Mesenchymal stem cell (in vitro differentiated cells and primary cell): ENCODE measurements at places on chromosomes 3 and 15.

GRCh38 chr3:102682741-102683140 lies 247.9 kb downstream of the ZPLD1 start:
- no peak for DNase-seq

- DNase-seq: no peak
These were observed 2.6 kb downstream of the GPR160 start for GRCh38 chr3:170040418-170040817.

- DNase-seq: peak; percentile 61
These were observed 137.7 kb downstream of the BBX start for GRCh38 chr3:107660306-107660976.

DNA sequence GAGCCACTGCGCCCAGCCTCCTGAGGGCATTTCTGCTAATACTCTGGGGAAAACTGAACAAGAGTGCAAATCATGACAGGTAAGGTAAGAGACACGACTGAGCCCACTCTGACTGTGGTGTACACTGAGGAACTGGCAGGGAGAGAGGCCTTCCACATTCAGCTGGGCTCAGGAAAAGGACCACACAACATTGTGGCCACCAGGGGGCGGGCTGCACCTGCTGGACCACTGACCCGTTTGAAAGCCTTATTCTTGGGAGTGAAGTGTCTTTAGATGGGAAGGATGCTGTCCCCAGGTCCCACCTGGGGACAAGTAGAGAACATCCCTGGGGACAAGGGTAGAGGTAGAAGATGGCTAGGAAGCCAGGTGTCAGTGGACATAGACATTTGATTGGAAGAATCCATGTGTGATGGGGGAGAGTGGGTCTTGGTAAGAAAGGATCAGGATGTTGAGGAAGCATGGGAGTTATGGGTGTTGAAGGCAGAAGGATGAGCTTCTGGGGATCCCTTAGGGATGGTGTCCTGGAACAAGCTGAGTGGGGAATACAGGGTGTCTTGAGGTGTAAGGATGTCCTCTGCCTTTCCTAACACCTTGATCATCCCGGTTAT lies 6.2 kb upstream of the CTDSPL start:
- peak; percentile 72 for DNase-seq

GRCh38 chr3:179149406-179149867 lies 1.3 kb downstream of the PIK3CA start:
- DNase-seq: peak; percentile 60

DNA sequence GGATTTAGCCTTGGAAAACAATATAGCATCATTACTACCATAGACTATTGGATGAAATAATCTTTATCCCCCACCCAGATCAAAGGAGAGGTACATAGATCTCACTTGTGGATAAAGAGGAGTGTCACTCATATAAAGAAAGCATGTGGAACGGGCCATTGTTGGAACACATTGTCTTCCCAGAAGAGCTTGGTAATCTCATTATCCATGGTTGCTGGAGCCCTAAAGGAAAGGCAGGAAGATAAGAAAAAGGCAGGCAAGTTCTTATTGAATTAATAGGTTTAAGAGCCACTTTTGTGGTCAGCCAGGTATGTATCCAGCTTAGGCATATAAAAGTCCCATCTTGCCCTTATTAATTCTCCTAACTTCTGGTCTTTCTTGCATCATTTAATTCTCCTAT lies 659.1 kb downstream of the GRM7 start:
- no peak for DNase-seq

- peak; percentile 63 for DNase-seq
These were observed 26.6 kb downstream of the ILDR1 start for GRCh38 chr3:121995161-121996137.

GRCh38 chr3:128572644-128573105 lies 77.9 kb downstream of the RPN1 start:
- no peak for DNase-seq

- no peak for DNase-seq
These were observed 350.3 kb downstream of the DOCK3 start for GRCh38 chr3:51024765-51025632.
